ENCODE measurements at places on chromosomes 7 and 10.

DNA sequence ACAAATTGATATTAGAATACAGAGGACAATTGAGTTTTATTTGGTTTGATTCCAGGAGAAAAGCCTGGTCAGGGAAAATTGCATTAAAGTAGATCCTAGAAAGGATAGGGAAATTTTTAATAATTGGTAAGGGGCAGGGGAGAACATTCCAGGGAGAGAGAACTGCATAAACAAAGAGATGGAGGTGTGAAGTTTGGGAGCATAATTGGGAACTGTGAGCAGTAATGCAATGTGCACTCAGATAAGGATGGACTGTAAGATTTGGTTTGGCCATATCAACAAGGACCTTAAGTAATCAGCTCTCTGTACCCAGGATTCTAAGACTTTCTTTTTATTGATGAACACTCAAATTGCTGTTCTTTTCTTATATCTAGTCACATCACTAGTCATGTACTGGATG lies 41.4 kb downstream of the ZMYND11 start:
- no peak for DNase-seq

DNA sequence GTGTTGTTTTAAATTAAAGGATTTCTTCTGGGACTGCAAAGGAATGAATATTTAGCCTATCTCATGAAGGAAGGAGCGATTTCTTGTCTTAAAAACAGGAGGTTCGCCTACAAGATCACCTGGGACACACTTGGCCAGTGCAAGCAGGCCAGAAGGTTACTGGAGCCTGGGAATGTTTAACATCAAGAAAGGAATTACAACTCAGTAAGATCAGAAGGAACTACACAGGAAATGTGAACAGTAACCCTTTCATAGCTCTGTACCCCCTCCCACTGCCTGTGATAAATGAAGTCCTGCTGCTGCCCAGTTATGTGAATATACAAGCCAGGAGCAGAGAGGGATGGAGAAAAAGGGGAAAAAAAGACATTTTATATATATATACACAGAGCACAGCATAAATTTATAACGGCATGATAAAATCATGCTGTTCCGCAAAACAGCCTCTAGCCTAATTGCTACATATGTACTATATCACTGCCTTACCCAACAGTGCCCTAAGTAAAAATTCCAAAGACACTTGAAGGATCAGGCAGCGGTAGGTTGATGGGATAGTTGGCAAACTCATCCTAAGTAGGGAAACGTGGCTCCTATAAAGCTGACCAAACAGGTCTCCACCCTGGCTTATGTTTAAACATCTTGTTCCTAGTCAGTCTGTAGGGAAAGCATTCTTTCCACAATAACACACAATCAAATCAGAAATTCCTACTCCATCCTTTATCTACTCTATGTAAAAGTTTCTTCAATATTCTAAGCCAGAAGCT lies 63.8 kb downstream of the ZNF438 start:
- DNase-seq: no peak

DNA sequence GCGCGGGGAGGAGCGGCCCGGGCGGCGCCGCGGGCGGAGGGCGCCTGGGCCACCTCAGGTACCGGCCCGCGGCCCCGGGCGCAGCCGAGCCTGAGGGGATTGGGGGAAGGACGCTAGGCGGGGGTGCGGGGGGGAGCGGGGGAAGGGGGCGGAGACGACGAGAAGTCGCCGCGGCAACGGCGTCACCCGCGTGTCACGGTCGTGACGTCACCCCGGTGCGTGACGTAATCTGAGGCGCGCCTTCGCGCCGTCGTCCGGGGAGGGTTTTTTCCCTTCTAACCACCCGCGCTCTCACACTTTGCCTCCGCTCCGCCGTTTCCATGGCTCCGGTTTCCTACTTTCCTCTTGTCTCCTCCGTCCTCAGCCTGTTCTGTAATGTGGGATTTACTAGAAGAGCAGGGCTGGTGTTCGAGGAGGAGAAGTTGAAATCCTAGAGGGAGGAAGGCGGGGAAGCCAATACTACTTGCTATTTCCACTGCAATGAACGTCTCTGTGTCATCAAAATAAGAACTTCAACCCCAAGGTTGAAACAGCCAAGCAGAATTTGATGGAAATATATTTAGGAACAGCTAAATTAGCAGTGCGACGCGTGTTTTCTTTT lies at the start of gene BRAF:
Gene BRAF, minus strand, starts transcription at position 109 of the 601 bp plus-strand sequence. CDS start 226 bp downstream, outside the sequence.
- DNase-seq: peak; percentile 62

DNA sequence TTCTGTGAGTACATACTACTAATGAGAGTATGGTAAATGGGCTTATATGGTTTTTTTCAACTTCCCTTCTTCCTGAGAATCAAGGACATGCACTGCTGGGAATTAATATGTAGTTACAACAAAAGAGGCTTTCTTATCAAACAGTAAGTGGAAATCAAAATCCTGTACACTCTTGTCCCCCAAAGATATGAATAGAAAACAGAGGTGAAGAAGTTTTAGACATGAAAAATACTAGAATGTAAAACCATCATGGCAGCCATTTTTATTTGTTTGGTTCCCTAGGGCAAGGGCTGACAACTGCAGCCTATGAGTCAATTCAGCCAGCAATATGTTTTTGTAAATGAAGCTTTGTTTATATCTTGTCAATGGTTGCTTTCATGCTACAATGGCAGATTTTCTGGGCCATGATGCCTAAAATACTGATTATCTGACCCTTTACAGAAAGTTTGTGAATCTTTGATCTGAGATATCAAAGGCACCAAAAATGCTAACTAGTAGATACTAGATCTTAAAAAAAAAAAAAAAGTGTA lies 422.4 kb downstream of the PARD3 start:
- no peak for DNase-seq

DNA sequence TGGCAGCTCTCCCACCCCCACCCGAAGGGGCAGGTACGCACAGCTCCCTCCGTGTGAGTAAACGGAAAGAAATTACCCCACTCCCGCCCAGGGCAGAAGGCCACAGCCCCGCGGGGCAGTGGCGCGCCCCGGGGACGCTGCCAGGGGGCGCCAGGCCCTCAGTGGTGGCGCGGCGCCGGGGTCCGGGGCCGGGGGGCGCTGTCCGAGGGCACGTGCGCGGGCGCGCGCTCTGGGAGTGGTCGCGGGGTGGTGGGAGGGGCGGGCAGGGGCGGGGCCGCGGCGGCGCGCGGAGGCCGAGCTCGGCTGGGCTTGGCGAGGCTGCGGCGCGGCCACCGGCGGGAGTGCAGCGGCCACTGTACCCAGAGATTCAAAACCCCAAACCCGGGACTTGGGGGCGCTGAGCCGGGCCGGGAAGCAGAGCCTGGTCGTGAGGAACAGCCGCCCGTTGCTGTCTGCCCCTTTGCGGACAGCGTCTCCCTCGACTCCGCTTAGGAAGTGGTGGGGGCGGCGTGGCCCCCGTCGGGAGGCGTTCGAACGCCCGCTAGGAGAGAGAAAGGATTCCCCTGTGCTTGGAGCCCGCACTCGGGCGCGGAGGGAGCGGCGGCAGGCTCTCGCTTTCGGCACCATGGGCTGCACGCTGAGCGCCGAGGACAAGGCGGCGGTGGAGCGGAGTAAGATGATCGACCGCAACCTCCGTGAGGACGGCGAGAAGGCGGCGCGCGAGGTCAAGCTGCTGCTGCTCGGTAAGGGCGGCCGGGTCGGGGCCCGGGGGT lies at the start of gene GNAI1:
Gene GNAI1, plus strand, starts transcription at position 296 of the 773 bp plus-strand sequence. Its CDS starts 330 bp downstream, at position 626.
- peak; percentile 19 for DNase-seq

- DNase-seq: no peak
Observed at GRCh38 chr10:110758898-110759297, 112.8 kb upstream of the PDCD4 start.

- no peak for DNase-seq
Observed at GRCh38 chr10:51965451-51965850, 266.1 kb upstream of the CSTF2T start.

GRCh38 chr7:107678110-107678753 lies 17.6 kb downstream of the SLC26A4 start:
- DNase-seq: no peak

- no peak for DNase-seq
Observed at GRCh38 chr7:81707966-81708365, 61.9 kb downstream of the HGF start.

- DNase-seq: no peak
Observed at GRCh38 chr10:120460186-120460585, 3.2 kb downstream of the PLPP4 start.

GRCh38 chr7:154832557-154833138 lies 170.3 kb downstream of the PAXIP1 start:
- DNase-seq: no peak

GRCh38 chr7:23531050-23531793 lies 559 bp downstream of the TRA2A start:
- DNase-seq: no peak

DNA sequence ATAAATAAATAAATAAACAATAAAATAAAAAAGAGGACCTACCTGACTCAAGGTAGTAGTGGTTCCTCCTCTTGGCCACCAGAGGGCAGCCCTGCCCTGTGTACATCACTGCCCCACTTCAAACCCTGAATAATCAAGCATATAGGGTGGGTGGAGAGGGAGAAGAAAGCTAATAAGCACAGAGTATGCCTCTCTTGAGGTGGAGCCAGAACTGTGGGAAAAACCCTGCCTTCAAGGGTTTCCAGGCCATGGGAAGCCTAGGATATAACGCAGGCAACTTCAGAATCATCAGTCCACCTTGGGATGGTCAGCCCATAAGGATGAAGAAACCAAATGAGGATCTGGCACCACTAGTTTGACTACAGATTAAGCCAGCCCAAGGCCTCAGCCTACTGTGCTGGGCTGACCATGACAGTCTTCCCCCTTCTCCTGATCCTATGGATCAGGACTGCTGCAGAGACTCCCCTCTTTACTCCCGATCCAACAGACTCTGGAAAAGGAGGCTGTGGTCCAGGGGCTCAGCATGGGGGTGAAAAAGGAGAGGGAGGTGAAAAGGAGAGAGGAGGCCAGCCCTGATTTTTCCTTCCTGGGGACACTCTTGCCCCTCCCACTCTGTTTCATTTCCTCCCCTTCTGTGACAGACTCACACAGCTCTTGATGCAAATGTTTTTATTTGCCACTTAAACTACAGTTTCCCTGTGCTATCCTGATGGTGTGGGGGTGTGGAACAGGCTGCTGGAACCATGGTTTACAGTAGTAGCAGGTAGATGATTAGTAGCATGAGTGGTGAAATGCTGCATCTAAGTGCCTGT lies 10.1 kb downstream of the AVPI1 start:
- DNase-seq: peak; percentile 52

DNA sequence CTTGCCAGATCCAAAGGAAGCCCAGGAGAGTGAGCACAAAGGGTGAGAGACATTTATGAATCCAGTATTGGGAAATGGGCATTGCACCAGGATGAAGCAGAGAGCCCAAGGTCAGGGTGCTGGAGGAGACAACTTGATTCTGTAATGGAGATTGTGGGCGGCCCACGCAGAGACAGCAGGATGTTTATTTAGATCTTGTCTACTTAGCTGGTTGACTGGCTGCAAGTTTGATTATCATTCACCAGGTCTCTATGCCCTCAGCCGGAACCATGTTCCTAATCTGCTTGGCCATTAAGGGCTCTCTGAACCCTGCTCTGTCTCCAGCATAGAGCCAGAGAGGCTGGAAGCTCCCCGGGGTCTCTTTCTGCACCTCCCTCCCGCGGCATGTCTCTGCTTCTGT lies 188.7 kb downstream of the PLXNA4 start:
- DNase-seq: no peak

- DNase-seq: no peak
Observed at GRCh38 chr10:42149027-42149700, 489.2 kb downstream of the ZNF33B start.

DNA sequence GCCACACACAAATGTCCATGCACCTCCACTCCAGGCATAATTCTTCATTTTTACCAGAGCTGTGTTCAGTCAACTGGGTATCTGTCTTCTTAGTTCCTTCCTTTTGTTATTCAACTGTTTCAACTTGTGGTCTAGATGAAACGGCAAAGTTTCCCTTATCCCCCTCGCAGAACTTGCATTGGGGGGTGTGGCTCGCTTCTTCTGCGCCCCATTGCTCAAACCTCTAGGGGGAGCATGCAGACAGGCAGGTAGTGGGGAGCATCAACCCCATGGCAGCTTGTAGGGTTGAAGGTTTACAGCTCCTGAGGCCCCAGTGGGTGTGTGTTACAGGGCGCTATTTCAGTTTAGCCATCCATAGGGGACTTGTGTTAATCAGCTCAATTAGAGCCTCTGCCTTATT lies 38.3 kb upstream of the COBL start:
- no peak for DNase-seq

- no peak for DNase-seq
Observed at GRCh38 chr7:77359599-77359998, 56.5 kb downstream of the GSAP start.

DNA sequence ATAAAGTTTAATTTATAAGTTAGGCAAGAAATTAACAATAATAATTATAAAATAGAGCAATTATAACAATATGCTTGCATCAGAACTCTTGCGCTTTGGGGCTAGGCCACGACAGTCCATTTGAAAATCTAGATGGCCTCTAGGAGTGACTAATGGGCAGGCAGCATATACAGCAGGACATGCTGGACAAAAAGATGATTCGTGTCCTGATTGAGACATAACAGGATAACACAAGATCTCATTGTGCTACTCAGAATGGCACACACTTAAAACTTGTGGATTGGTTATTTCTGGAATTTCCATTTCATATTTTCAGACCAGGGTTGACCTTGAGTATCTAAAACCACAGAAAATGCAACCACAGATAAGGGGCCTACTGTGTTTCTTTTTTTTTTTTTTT lies 27.5 kb downstream of the CTNNA3 start:
- no peak for DNase-seq

- no peak for DNase-seq
Observed at GRCh38 chr10:104002911-104003310, 36.0 kb downstream of the SLK start.

- DNase-seq: no peak
Observed at GRCh38 chr7:142501434-142501833, 243.6 kb upstream of the PRSS58 start.

- no peak for DNase-seq
Observed at GRCh38 chr10:71836596-71836974, 14.5 kb downstream of the PSAP start.

DNA sequence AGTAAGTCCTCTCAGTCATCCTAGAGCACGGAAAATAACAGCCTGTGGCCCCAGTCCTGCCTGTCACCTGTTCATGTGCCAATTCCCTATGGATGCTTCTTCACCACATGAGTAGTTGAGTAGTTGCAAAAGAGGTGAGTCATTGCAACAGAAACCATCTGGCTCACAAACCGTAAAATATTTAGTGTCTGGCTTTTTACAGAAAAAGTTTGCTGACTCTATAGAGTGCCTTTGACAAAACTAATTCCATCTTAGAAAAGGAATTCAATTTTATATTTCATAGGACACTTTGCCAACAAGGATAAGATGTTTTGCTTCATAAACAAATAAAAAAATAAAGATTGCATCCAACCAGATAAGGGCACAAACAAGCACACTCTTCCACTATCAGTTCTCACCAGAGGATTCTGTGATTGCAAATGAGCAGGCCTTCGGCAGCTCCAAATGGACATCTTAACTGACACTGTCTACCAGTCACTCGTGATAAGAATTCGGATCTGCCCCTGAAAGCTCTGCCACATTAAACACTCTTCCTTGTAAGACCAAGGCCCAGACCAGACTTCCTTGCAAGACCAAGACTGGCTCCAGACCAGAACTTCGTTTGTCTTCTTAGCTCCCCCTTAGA lies 242.7 kb upstream of the SEMA3C start:
- DNase-seq: no peak

- DNase-seq: no peak
Observed at GRCh38 chr10:103507235-103508191, 14.0 kb downstream of the NEURL1 start.

- no peak for DNase-seq
Observed at GRCh38 chr7:116277070-116277469, 66.7 kb downstream of the TES start.
